ENCODE measurements at places on chromosomes 4 and X.

GRCh38 chrX:46796574-46797191 is 37.8 kb upstream of the SLC9A7 start:
- peak; percentile 77 for DNase-seq

DNA sequence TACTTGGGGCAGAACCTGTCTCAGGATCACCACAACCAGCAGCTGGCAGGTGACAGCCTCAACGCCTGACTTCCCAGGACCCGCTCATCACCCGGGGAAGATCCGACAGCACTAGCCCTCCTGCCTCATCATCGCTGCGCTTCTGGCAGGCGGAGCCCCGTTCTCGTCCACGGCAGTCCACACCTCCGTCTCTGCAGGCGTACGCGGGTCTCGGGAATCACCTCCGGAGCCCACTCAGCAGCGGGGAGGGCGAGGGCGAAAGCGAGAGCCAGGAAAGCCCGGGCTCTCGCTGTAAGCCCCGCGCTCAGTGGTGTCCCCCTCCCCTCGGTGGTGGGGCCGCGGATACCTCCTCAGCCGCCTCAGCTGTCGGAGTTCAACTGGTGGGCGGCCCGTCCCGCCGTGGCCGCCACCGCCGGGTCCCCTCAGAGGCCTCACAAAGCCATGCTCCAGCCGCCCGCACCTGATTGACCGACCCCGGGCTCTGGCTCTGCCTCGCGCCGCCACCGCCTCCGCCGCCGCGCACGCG is 518 bp upstream of the CNKSR2 start:
- peak; percentile 43 for DNase-seq

DNA sequence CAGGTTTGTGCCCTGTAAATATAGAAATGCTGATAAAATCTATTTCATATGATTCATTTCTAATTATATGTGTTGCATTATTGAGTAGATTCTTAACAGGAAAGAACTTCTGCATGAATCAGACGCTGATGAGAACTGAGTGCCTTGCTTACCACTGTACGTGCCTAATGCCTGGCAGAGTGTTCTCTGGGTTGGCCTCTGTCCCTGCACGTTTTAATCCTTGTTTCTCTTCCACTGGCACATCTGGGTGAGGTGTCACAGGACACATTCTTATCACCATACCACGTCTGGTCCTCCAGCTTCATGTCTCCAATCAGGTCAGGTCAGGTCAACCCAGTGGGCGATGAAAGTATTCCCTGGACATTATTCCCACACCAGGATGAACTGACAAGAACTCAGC is 53.6 kb downstream of the KLF3 start:
- no peak for DNase-seq

DNA sequence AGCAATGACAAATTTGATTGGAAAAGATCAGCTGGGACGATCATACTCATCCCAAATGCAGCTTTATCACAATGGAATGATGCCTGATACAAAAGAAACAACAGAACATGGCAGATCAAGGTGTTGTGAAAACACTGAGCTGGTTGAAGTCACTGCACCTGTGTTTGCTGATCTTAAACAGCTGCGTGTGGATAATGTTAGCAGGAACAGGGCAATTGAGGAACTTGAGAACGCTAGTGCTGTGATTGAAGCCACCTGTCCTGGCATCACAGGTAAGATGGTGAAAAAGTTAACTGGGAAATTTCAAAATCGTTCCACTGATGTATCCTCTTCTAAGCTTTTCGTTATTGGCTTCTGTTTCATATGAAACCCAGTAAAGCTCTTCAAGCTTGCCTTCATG is 27.4 kb upstream of the SOD3 start:
- no peak for DNase-seq

- DNase-seq = peak; percentile 7
Observed at GRCh38 chr4:89213382-89213701, 94.3 kb downstream of the GPRIN3 start.

DNA sequence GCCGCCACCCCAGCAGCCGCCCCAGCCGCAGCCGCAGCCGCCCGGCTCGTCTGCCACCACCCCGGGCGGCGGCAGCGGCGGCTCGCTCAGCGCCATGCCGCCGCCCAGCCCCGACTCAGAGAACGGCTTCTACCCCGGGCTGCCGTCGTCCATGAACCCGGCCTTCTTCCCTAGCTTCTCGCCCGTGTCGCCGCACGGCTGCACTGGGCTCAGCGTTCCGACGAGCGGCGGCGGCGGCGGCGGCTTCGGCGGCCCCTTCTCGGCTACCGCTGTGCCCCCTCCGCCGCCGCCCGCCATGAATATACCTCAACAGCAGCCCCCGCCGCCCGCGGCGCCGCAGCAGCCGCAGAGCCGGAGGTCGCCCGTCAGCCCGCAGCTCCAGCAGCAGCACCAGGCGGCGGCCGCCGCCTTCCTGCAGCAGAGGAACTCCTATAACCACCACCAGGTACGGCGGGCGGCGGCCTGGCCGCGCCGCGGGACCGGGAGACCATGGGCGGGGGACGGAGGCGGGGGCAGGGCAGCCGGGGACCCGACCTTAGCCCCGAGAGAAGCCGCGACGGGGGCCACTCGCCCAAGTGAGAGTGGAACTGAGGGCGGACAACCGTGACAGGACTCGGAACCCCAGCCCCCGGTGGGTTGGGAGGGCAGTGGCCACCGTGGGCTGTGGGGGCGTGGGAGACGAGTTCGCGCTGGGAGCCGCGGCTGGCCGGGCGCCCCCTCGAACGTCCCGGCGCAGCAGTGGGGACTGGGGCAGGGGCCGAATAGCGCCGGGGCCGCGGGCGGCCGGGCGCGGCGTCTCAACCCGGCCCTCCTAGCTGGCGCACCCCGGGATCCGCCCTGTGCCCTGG is 1.8 kb downstream of the CPEB2 start:
- DNase-seq = no peak

- DNase-seq = no peak
Observed at GRCh38 chr4:147736458-147736857, 4.6 kb downstream of the ARHGAP10 start.

- no peak for DNase-seq
Observed at GRCh38 chrX:104324461-104325212, 69.9 kb upstream of the ESX1 start.

DNA sequence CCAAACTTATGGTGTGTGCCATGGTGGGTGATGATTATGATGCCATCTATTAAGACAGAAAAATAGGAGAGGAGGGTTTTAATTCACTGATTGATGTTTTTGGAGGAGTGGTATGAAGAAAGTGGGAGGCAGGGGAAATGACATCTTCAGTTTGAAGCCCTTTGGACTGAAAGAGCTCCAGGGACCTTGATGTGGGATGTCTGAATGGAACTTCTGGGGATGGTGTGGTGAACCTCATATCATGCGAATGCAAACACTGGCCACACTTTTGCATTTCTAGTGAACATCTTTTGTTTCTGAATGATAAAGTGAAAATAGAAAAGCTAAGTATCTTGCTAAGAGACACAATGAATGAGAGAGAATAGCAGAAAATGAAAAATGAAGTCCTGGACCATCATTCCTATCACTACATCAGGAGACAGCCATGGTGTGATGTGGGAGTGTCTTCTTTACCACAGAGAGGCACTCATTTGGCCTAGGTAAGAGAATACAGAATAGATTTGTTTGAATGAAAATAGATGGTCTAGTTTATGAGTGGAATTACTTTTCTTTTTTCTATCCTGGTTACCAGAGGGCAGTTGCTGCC is 123.5 kb downstream of the ZNF827 start:
- no peak for DNase-seq

DNA sequence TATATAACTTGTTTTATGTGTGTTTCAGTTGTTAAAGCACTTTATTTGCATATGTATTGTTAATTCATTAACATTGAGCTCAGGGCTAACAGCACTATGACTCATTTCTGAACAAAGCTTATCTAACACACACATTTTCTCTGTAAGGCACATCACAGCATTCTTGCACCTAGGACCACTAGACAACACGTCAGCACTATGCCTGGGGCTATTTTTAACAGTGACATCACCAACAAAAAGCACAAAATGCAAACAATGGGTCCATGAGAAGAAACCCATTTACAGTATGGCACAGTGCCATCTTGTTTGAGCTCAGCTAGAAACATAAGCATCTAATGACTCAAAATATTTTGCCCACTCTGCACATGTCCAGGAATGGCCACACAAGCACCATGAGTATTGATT is 124.4 kb downstream of the RELL1 start:
- peak; percentile 61 for DNase-seq

- DNase-seq = no peak
Observed at GRCh38 chr4:41327770-41328169, 71.0 kb downstream of the UCHL1 start.

DNA sequence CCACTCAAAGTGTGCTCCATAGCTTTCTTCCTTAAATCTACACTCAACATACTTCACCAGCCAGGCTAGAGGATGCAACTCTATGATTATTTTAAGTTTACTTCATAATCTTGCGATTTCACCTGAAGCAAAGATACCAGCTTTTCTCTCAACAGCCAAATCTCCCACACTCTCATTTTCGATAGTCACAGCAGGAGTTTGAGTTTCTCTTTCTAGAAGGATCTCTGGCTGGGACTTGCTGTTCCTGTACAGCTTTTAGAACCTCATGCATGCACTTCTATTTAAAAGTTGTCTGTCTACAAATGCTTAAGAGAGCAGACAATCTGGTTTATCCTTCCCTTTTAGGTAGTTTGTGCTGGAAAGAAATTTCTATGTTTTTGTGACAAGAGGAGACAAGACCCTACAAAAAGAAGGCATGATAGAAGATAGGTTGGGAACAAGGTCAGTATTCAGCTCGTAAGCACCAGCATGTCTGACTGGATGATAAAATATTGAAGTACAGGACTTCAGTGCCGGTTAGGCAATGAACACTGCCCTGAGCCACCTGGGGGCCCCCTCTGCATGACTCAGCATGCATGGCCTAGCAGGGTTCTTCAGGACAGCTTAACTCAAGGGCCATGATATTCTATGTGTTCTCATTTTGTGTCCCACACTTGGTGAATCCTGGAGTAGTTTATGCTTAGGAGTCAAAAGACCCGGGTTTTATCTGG is 65.6 kb downstream of the ATXN3L start:
- no peak for DNase-seq

DNA sequence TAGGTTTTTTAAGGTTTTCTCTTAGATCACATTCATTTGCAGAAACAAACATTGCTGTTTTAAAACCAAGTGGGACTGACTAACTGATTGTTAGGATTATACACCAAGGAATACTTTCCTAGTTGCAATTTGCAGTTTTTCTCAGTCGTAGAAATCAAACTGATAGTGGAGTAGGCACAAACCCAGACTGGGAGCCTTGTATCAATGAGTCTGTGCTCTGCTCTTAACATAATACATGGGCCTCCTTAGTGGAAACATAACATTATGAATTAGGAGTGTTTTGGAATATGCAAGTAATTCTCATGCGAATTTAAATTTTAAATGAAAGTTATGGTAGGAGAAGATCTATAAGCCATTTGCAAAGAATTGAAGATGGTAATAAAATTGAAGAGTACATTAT is 223.5 kb downstream of the CLCN4 start:
- no peak for DNase-seq

- DNase-seq = no peak
Observed at GRCh38 chrX:499870-500364, 113.2 kb upstream of the PPP2R3B start.

- DNase-seq = no peak
Observed at GRCh38 chrX:73490661-73491060, 43.8 kb downstream of the CDX4 start.

DNA sequence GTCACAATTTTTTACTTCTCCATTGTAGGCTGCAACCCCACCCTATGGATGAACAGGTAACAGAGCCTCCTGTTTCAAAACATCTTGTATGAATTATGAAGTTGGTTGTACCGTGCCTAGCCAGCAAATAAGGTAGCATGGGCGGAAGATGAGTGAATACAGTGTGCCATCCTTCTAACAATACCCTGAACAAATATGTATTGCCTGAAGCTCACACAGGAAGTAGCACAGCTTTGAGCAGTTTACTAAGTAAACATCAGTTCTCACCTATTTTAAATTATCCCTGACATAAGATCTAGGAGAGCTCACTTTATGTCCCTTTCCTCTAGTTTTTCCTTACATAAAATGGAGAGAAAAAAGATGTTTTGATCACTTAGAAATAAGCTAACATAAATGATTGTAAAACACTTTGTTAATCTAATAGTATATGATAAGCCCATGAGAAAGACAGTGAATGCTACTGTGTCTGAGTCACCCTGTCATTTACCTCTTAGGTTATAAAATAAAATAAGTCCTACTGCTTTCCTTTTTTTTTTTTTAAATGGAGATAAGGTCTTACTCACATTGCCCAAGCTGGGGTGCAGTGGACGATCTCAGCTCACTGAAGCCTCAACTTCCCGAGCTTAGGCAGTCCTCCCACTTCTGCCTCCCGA is 36.6 kb downstream of the GRSF1 start:
- no peak for DNase-seq

DNA sequence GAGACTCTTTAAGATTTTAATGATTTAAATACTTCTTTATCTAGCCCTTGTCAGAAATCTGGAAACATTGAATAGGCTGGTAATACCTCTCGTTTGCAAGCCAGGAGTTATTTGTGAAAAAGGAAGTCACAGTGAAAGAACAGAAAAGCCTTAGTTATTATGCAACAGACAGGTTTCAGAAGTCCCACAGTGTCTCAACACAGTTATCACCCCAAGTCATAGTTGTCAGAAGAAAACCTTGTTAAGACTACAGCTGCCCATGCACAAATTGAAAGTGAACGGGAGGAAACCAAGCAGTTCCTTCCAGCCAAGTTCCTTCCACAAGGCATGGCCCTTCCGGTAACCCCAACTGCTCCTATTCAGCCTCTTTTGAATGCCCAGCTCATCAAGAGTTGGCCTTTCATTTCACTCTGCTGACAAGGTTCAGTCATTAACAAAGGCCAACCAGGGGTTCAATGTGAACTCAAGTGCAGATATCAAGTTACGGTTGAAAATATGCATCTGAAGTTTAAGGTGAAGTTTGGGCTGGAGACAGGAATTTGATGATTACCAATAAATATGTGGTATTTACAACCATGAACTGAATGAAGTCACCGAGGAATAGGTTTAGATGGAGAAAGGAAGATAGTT is 15.6 kb downstream of the ALPK1 start:
- no peak for DNase-seq

GRCh38 chr4:94880956-94881355 is 123.2 kb downstream of the BMPR1B start:
- DNase-seq = no peak

DNA sequence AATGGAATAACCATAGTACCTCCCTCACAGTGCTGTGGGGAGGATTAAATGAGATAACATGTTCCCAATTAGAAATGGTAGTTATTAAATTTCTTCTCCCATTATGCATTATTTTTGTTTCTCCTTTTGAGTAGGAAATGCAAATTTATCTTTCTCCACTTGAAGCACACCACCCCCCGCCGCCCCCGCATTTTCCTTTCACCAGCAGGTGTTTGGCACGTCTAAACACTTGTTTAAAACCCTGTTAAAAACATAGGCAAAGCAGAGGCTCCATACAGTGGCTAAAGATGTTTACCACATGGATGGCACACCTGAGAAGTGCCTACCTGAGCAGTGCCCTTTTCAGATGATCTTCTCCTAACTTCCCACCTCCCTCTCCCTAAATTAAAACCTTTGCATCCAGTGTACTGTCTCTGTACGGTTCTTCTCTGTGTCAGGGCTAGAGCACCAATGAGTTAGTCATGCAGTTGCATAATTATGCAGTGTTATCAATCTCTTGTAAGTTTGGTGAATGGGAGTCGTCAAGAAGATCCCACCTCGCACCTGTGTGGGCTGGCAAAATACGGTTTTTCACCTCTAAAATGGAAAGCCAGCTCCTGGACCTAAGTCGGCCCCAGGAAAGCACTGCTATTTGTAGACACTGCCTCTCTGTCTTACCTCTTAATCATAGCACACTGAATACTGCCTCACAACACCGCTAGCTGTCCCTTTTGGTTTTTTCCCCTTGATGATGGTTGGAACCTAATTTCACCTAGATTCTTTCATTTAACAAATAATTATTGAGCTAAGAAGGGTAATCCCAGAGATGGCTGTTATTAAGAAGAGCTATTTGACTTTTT is 122.0 kb downstream of the CT47B1 start:
- DNase-seq = no peak

All from NCI-H345 (cell line).